ENCODE measurements at places on chromosomes 12 and 14.

- DNase-seq, result no peak
Measured at GRCh38 chr12:57990241-57990883, 49.0 kb downstream of the ATP23 start.

- DNase-seq, result peak; percentile 53
Measured at GRCh38 chr12:49777800-49778748, 36.7 kb downstream of the TMBIM6 start.

GRCh38 chr12:29662734-29663323 is 120.9 kb downstream of the TMTC1 start:
- DNase-seq, result no peak

DNA sequence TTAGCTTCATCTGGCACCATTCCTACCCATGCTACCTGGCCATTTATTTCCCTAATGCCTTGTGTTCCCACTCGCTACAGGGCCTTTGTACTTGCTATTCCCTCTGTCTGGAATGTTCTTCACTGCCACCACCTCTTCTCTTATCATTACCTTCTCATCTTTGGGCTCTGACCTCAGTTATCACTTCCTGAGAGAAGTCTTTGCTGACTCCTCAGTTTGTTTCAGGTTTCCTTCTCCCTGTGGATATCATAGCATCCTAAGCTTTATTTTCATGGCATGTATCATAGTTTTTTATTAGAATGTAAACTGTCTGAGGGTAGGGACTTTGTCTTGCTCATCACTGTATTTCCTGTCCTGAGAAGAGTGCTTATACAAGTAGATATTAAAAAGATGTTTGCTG is 29.7 kb downstream of the SPATS2 start:
- DNase-seq, result no peak

DNA sequence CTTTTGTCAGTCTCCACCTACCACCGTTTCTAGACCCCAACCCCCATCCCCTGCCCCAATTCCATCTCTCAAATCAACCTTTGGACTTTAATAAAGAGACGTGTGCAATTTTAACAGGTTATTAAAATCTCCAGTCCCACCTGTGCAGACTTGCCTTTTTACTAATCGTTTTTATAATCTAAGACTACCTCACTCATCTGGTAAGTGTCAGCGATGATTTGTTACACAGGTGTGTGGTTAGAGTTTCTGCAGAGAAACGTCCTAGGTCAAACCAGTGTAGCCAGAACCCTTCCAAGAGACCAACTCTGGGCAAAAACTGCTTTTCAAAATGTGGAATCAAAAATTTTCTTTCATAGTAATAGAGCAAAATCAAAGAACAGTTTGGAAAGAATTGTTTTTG is 60.4 kb upstream of the PELI2 start:
- DNase-seq, result no peak

DNA sequence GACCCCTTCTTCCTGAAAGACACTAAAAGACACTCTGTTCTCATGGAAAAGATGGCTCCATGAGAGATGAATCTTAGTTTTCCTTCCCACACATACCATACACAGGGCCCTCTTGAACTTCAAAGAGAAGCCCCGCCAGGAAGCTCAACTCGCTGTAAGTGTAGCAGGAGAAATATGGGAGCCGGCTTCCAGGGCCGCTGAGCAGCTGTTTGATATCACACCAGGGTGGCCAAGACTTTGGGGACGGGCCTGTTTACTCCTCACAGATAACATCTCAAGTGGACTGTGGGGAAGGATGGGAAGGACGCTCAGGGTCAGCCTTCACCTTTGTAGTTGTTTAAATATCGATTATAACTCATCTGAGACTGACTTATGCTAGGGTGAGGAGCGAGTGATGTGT is 235.5 kb upstream of the TBX3 start:
- no peak for DNase-seq

GRCh38 chr14:20262642-20263128 is 23.6 kb downstream of the OR11H4 start:
- DNase-seq, result no peak

All from GM18507 (cell line).